ENCODE measurements at places on chromosomes 7 and 10.

- ATAC-seq = peak; percentile 97
- peak overlapping the region; percentile 86 for H3K27ac ChIP-seq
Observed at GRCh38 chr10:100148353-100149211, 37.2 kb downstream of the ERLIN1 start.

- H3K4me1 ChIP-seq = no peaks in the 10 kb centered on the region
- no peak for ATAC-seq
- no peaks in the 10 kb centered on the region for H3K27me3 ChIP-seq
- no peaks in the 10 kb centered on the region for H3K36me3 ChIP-seq
- no peak overlapping the region for H3K4me3 ChIP-seq
Observed at GRCh38 chr7:111942450-111943081, 263.6 kb downstream of the DOCK4 start.

DNA sequence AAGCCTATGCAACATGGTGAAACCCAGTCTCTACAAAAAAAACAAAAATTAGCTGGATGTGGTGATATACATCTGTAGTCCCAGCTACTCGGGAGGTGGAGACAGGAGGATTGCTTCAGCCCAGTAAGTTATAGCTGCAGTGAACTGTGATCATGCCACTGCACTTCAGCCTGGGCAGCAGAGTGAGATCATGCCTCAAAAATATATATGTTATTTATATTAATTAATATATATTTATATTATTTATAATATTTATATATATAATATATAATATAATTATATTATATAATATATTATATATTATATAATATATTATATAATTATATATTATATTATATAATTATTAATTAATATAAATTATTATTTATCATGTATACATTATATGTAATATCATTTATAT, 1158.4 kb upstream of the AUTS2 start:
- ATAC-seq = no peak
- H3K4me1 ChIP-seq = no peaks in the 10 kb centered on the region
- H3K4me3 ChIP-seq = no peak overlapping the region
- no peaks in the 10 kb centered on the region for H3K27me3 ChIP-seq
- no peak overlapping the region for H3K27ac ChIP-seq

GRCh38 chr7:17661982-17662585, 278.2 kb downstream of the SNX13 start:
- no peak overlapping the region for H3K4me3 ChIP-seq
- no peaks in the 10 kb centered on the region for H3K4me1 ChIP-seq
- H3K27me3 ChIP-seq = peaks cover 3% of the 10 kb centered on the region
- H3K27ac ChIP-seq = no peak overlapping the region

GRCh38 chr7:54680377-54681005, 78.5 kb downstream of the SEC61G start:
- no peak overlapping the region for H3K4me3 ChIP-seq
- no peaks in the 10 kb centered on the region for H3K4me1 ChIP-seq
- H3K27ac ChIP-seq = no peak overlapping the region

DNA sequence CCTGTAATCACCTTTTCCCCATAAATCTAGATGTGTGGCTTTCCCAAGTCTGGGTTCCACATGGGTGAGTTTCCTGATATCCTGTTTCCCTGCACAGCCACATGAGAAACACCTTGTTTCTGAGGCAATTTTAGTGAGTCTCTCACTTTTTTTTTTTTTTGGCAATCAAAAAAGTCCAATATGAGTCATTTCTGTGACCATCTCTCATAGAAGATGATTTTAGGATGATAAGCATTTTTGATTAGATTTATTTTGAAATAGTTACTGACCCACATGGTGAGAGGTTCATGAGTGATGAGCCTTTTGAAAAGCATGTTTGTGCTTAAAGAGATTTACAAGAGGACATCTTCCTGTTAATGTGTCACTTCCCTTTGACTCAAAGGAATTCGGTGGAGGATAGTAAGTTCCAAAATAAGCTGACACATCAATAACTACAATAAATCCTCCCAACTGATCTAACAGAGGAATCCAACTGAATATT, 464.0 kb downstream of the INHBA start:
- H3K27me3 ChIP-seq = no peaks in the 10 kb centered on the region
- ATAC-seq = no peak
- H3K4me1 ChIP-seq = no peaks in the 10 kb centered on the region
- no peak overlapping the region for H3K4me3 ChIP-seq
- no peaks in the 10 kb centered on the region for H3K36me3 ChIP-seq

DNA sequence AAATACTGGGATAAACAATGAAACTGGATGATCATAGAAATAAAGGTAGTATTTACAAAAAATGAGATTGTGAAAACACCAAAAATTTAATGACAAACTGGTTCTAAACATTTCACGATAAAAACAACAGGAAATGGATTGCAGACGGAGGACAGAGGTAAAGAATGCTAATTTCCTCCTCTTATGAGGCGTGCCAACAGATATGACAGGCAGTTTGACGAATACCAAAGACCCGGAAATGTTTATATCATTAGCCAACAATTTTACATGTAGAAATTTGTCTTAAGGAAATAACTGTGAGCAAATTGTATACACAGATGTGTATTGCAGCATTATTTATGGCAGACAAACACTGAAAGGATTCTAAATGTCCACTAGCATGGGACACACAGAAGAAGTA, 162.0 kb upstream of the MGMT start:
- no peak overlapping the region for H3K27ac ChIP-seq
- peaks cover 3% of the 10 kb centered on the region for H3K27me3 ChIP-seq
- ATAC-seq = no peak
- no peak overlapping the region for H3K4me3 ChIP-seq

Data from activated T-helper 17 cell treated with anti-CD3 and anti-CD28 coated beads, Interleukin-2, amount 50 U/mL, for 72 hours (primary cell).